ENCODE measurements at places on chromosomes 7 and 10.

DNA sequence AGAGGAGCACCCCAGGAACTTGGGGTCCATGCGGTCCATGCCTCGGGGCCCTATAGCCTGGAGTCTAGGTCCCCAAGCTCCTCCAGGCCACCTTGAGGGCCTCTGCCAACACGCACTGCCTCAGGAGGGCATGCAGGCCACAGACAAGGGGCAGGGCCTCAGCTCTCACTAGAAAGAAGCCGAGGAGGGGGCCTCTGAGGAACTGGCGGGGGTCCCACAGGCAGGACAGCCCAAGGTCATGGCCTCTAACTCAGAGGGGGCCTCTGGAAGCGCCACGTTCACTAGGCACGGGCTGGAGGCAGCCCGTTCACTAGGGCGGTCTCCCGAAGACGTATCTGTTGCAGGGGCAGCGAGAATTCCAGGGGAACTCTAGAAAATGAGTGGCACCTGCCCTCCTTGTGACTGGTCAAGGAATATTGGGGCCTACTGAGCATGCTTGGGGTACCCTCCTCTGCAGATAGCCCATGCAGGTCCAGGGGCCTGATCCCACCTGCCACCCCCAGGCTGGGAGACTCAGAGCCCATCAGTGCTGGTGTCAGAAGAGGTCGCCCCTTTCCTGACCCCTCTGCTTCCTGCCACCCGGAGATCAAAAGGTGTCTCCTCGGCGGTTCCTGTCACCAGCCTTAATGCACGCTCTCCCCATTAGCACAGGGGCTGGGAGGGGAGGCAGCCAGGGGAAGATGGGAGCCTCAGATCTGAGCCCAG lies 86.7 kb upstream of the RET start:
- DNase-seq, result no peak

DNA sequence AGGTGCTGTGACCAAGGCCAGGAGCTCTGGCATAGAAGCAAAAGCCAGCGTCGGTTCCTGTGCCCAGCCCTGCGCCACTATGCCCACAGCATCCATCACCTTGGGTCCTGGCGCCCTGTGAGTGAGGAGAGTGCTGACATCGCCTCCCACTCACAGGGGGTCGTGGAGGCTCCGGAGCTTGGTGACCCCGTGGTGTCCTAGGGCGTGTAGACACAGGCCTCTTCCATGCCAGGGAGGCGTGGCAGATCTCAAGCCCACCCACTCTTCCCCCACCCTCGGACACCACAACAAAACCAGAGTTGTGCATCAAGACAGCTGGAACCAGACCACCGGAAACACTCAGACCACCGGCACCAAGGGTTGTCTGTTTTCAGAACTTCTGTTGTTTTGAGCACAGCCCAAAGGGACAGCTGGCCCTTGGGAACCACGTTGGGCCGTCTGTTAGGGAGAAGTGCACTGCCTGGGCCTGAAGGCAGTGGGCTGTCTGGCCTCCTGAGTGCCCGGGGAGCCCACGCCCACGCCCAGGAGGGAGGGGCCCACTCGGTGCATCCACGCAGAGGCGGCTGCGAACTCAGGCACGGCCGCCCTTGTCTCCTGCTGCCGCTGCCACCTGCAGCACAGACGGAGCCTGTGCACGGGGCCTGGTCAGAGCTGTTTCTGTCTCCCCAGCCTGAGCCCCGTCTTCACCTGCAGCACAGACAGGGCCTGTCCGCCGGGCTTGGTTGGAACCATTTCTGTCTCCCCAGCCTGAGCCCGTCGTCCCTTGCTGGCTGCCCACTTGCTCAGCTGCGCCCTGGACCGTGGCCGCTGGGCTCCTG lies 106.3 kb downstream of the INPP5A start:
- DNase-seq, result no peak

- no peak for DNase-seq
These were observed 35.0 kb downstream of the LAMB4 start for GRCh38 chr7:108094933-108095710.

GRCh38 chr7:10940704-10941355 lies 32.8 kb upstream of the PHF14 start:
- no peak for DNase-seq

GRCh38 chr7:157674027-157674714 lies 337.4 kb downstream of the DNAJB6 start:
- no peak for DNase-seq

DNA sequence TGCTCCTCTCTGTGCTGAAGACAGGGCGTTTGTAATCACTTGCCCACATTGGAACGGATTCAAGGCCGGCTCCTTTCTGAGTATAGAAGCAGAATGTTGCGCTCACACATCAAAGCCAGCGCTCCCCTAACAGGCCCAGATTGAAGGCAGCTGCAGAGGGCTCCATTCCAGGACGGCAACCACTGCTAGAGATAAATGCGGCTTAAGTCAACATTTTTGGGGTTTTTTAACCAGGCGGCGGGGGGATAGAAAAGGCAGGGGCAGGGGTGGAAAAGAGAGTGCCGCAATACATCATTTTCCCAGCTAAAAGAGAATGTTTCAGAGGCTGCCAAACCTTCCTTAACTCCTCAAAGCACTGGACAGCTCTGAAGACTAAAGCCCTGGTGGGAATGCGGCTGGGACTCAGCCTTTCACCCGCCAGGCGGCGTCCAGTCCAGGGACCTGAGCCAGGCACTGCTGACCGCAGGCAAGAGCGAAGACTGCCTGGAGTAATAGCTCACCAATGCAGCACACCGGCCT lies 189.6 kb downstream of the TNS3 start:
- DNase-seq, result no peak

DNA sequence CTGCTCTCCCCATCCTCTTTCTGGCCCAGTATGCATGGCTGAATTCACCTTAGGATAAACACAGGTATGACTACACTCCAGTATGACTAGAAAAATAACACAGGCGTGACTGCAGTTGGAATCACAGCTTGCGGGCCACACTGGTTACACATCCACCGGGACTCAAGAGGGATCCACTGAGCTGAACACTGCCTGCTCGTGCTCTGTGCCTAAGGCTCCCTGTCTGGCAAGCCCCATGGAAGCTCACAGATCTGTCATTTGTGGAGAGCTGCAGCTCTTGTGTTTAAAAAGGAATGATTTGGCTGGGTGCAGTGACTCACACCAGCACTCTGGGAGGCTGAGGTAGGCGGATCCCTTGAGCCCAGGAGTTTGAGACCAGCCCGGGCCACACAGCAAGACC lies 26.8 kb downstream of the VOPP1 start:
- no peak for DNase-seq

- no peak for DNase-seq
These were observed 43.2 kb downstream of the CHST3 start for GRCh38 chr10:72007246-72007892.

- DNase-seq, result no peak
These were observed 1238.9 kb downstream of the XPNPEP1 start for GRCh38 chr10:108684431-108684830.

DNA sequence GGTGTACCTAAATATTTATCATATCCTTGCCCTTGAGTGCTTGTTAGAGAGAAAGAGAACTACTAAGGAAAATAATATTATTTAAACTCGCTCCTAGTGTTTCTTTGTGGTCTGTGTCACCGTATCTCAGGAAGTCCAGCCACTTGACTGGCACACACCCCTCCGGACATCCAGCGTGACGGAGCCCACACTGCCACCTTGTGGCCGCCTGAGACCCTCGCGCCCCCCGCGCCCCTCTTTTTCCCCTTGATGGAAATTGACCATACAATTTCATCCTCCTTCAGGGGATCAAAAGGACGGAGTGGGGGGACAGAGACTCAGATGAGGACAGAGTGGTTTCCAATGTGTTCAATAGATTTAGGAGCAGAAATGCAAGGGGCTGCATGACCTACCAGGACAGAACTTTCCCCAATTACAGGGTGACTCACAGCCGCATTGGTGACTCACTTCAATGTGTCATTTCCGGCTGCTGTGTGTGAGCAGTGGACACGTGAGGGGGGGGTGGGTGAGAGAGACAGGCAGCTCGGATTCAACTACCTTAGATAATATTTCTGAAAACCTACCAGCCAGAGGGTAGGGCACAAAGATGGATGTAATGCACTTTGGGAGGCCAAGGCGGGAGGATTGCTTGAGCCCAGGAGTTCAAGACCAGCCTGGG lies 11.4 kb downstream of the SERPINE1 start:
- DNase-seq, result peak; percentile 75

DNA sequence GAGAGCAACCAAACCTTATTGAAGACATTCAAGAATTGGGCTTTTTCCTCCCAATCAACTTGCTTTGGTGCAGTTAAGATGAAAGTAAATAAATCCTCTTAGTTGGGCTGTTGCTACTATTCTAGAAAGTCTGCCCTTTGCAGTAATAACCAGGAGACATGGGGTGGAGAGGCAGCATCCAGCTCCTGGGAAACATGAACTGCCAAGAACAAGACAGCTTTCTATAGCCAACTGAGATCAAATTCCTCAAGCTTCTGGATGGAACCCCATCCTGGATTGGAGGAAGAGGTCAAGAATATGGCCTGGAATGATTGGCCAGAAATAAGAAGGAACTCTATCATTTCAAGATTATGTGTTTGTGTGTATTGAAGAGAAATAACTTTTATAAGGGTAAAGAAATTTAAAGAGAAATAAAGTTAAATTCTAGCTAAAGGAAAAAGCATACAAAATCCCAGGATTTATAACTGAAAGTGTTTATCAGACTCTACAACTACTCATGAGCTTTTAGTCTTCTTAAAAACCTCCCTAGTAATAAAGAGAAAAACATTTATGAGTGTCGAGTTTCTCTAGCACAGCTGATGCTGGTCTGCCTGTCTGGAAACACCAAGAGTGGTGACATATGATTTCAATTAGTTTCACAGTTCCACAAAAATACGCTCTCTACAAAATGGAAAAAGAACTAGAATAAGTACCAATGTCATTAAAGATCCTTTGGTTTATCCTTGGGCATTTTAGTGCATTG lies 70.1 kb upstream of the COL1A2 start:
- no peak for DNase-seq

- no peak for DNase-seq
These were observed 775.3 kb upstream of the POM121L12 start for GRCh38 chr7:52260046-52260665.
